ENCODE measurements at places on chromosomes 5 and 9. TPM values are rescaled to one million over a fixed set of nuclear protein-coding genes. Genes with fewer than 3 reads are reported as not detected.

DNA sequence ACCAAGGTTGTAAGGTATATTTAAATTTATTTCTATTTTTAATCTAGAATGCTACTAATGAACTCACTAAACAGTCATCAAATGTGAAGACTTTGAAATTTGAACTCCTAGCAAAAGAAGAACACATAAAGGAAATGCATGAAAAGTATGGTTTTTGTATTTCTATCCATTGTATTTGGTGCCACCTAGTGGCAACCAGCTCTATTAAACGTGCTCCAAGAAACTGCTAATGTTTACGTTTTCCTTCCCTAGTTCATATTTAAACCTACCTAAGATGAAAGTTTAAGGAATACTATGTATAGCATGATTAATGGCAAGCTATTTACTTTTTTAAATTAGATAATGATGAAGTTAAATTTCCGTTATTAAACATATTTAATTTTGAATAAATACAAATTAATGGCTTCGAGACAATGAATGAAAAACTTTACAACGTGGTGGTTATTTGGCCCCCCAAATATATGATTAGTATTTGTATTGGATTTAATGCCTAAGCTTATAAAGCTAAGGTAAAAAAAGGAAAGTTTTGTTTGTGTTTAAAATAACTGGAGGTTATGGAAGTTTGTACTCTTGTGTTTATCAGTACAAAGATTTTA, 115.9 kb upstream of the SH3GL2 start:
- peak; percentile 48 for DNase-seq

- no peak for DNase-seq
Observed at GRCh38 chr9:1431461-1431860, 381.3 kb downstream of the DMRT2 start.

GRCh38 chr5:161311146-161311708, 235.3 kb downstream of the GABRB2 start:
- DNase-seq: no peak

- no peak for DNase-seq
Observed at GRCh38 chr5:616484-617039, 4.4 kb downstream of the CEP72 start.

- no peak for DNase-seq
Observed at GRCh38 chr9:78122631-78123030, 91.0 kb upstream of the GNAQ start.

- no peak for DNase-seq
Observed at GRCh38 chr9:75866273-75866871, 24.1 kb upstream of the PCSK5 start.

DNA sequence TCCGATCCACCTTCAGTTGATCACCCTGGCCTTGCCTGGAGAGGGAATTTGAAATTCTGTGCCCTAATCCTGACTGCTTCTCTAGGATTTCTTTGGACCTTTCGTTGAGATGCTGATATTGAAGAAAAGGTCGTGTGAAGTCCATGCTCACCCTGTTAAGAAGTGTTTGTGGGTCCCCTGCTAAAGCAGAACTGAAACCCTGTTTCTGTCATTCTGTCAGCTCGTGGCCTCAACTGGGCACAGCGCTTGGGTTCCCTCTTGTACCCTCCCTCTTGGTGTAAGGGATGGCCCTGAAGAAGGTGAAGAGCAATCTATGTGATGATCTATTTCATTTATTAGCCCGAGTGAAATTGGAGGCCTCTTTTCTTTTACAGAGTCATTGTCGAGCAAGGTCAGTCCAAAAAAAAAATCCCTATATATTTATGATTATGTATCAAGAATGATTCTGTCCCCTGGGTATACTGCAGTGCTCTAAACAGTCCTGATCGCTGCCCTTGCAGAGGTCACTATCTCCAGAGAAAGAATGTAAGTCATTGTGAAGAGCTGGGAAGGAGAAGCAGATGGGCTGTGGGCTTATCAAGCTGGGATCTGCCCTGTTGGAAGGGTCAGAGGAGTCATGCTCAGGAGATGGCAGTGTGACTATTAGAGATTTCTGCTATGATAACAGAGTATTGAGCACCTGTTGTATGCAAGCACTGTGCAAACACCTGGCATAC, 56.1 kb downstream of the WWC1 start:
- no peak for DNase-seq

DNA sequence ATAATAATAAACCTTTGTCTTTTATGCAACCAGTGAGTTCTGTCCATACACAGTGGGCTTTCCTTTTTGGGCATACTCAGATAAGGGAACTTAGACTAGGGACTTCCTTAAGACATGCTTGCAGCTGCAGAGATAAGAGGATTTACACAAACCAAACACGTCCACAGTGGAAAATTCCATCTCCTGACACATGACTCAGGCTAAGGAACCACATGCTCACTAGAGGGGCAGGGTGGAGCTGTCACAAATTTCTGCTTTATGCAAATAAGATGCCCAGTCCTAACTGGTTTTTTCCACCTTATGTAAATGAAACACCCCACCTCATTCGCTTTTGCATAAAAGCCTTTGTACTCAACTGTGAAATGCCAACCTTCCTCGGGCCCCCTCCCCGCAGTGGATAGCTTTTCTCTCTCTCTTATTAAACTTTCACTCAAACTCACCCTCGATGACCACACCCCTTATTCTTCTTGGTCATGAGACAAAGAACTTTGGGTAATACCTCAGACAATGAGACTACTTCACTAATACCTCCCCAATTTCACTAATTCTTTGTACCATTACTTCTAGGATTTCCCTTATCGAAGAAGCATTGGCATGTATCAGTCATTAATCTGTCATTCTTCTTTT, 170.3 kb upstream of the FTMT start:
- DNase-seq: no peak

- DNase-seq: peak; percentile 69
Observed at GRCh38 chr5:179763215-179763945, 30.4 kb upstream of the LTC4S start.

GRCh38 chr5:127969002-127969401, 114.6 kb upstream of the SLC12A2 start:
- DNase-seq: no peak

DNA sequence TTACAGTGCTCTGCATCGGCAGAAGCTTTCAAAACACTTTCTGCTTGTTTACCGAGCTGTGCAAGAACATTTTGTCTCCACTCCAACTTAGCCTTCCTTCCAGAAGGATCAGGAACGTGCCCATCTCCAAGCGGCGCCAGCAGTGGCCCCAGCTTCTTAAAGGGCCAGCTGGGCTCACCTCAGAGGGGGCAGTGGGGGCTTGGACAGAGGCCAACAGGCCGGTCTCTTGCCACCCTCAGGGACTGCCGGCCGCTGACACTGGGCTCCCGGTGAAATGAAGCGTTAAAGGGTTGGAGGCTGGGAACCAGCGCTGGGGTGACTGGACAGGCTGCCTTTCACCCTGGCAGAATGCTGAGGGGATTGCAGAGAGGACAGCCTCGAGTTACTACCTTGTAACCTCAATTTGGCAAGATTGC, 67.0 kb upstream of the RNU6ATAC start:
- no peak for DNase-seq

GRCh38 chr9:14616188-14616982, 76.8 kb downstream of the ZDHHC21 start:
- DNase-seq: peak; percentile 30

- DNase-seq: no peak
Observed at GRCh38 chr9:109035684-109036423, 22.6 kb upstream of the CTNNAL1 start.

DNA sequence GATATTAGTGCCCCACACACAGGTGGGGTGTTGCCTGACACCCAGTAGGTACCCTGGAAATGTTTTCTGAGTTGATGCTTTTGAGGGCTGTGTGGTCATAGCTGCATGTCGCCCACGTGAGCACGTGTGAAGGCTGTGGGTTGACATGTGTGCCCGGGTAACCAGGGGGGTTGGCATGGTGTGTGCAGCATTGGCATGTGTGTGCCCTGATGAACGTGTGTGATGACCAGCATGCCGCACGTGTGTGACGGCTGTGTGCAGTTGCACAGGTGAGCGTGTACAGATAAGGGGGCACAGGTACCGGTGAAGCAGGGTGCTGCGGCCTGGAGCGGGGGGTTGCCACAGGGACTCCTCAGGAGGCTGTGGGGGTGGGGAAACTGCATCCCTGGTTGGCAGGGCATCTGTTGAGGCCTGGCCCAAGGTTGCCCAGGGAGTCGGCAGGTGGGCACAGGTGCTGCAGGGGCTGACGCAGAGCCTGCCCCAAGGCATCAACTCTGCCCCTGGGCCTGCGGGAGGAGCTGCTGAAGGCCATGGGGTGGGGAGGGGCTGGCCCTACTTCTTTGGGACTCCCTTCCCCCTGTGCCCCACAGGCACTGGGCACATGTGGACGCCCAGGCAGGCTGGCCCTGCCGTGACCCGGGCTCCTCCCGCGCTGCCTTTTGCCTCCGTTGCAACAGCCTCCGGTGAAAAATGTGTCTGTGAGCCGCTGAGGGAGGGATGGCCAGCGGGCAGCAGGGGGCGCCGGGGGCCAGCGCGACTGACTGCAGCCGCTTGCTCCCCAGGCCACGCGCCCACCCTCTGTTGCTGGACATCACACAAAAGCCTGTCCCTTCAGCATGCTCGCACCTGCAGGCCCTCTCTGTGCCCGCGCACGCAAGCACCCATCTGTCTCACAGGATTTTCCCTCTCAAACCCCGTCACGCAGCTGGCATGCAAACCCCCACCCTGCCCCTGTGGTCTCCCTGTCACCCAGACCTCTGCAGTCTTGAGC, 2.2 kb downstream of the UNC5A start:
- DNase-seq: no peak

- no peak for DNase-seq
Observed at GRCh38 chr9:133608382-133608781, 807 bp downstream of the FAM163B start.

- DNase-seq: no peak
Observed at GRCh38 chr5:10149911-10150310, 99.8 kb downstream of the ATPSCKMT start.

DNA sequence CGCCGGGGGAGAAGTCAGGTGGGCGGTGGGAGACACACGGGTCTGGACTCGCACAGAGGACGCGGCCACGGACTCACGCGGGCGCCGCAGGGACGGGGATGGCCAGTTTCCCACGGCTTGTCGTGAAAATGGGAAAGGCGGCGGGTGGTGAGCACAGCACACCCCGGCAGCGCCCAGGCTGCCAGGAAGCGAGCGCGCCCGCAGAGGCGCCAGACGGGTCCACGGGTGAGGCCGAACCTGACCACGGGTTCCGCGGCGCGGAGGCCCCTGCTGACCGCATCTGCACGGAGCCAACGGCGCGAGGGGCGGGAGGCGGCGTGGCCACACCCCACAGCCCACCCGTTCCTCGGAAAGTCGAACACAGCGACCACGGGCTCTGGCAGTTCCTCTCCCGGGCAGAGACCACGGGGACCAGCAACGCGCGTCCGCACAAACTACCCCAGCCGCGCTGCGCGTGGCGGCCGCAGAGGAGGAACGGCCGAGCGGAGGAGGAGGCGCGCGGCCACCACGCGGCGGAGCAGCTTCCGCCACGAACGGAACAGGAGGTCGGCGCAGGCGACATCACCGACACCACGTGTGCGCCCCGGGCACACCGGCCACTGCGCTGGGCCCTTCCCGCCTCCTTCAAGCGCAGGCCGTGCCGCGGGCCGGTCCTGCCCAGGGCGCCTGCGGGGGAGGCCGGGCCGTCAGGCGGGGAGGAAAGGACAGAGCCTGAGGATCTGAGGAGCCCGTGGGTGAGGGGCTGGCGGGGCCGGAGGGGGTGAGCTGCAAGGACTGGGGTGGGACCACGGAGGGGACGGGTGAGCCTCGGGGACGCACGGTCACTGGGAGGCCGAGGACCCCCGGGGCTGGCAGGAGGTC, 5.6 kb downstream of the EXD3 start:
- DNase-seq: no peak

- DNase-seq: no peak
Observed at GRCh38 chr9:36169708-36170107, 520 bp downstream of the CCIN start.

- no peak for DNase-seq
Observed at GRCh38 chr9:137589441-137590122, 730 bp downstream of the ZMYND19 start.

- no peak for DNase-seq
Observed at GRCh38 chr5:63573380-63573779, 388.9 kb downstream of the HTR1A start.

DNA sequence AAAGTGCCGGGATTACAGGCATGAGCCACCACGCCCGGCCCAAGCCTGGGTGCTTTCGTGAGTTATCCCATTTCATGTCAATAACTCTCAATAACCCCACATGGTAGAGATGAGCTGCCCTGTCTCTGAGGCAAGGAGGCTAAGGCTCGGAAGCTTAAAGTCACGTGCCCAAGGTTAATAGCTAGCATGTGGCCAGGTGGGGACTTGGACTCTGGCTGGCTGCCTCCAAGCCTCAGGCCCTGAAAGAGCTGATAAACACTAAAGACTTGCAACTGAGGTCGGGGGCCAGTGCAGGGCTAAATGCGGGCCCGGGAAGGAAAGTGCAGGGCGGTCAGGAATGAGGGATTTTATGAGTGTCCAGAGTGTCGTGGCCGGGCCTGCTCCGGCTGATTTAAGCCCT, 30.9 kb upstream of the BARHL1 start:
- DNase-seq: no peak

DNA sequence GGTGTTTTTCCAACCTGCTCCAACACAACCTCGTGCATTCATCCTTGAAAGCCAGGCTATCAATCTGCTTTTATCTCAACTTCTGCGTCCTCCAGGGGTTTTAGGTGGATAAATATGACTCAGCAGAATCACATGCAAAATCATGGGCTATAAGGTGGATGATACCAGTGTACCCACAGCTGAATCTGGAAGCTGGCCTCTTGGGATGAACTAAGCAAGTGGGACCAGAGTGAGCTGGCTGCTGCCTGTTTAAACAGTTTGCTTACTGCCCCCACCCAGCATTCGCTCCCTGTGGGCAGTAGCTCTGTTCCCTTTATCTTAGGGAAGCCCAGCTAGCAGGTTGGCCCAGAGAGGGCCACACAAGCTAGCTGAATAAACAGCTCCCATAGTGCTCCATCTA, 194.0 kb downstream of the CRB2 start:
- DNase-seq: no peak

Gene NR4A3
- polyA plus RNA-seq: 0.35 TPM

Gene IFNA13
- polyA plus RNA-seq: not detected

Gene NMUR2
- polyA plus RNA-seq: 0.16 TPM

Gene STXBP1
- polyA plus RNA-seq: 32.2 TPM

Gene S1PR3
- polyA plus RNA-seq: 68.3 TPM

Gene ZMYND19
- 21.8 TPM for polyA plus RNA-seq

Gene ANKRD18B
- 1.1 TPM for polyA plus RNA-seq

Gene TMC1
- polyA plus RNA-seq: 0.99 TPM

Gene CFAP90
- polyA plus RNA-seq: 5.5 TPM

Gene PTPN3
- 42.9 TPM for polyA plus RNA-seq

Gene TTC16
- polyA plus RNA-seq: 0.17 TPM

Gene DNAJC18
- polyA plus RNA-seq: 36.0 TPM

Gene ELAVL2
- polyA plus RNA-seq: 4.6 TPM

Gene CDC20B
- polyA plus RNA-seq: 1.0 TPM

Gene PCDHB12
- 5.6 TPM for polyA plus RNA-seq

Data from right renal pelvis (tissue), 4 donors.